BE2C (cell line): ENCODE measurements at places on chromosomes 1 and 21.

- peak; percentile 59 for DNase-seq
These were observed 19.7 kb upstream of the ALDH9A1 start for GRCh38 chr1:165717918-165718515.

GRCh38 chr1:186513526-186513925, 52.6 kb upstream of the PDC start:
- no peak for DNase-seq

- DNase-seq: no peak
These were observed 5.4 kb upstream of the ZNF281 start for GRCh38 chr1:200415227-200415626.

GRCh38 chr1:45769261-45769932, 18.9 kb upstream of the IPP start:
- DNase-seq: no peak
